AG04450 (cell line): ENCODE measurements at places on chromosomes 2 and 18.

- no peak for DNase-seq
These were observed 216.9 kb downstream of the BCL11A start for GRCh38 chr2:60336442-60337141.

- DNase-seq, result no peak
These were observed 94.0 kb downstream of the CELF4 start for GRCh38 chr18:37471637-37472036.

- no peak for DNase-seq
These were observed 36.8 kb upstream of the LCLAT1 start for GRCh38 chr2:30410217-30410616.

DNA sequence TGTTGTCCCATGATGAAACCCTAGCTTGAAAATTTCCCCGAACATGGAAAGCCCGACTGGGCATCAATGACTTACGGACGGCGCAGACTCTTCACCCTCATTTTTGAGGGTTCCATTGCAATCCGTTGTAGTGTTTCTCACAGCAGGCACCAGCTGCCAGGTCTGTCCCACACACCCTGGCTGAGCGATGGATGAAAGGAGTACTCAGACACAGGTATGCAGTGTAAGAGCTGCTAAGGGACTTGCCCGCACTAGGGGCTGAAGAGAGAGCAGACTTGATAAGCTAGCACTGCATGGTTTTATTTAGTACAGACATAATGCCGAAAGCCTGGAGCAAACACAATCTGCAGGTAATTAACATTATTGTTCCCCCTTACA, 15.8 kb downstream of the DYNAP start:
- no peak for DNase-seq

GRCh38 chr2:127047716-127048617, 59.0 kb downstream of the BIN1 start:
- DNase-seq, result no peak

DNA sequence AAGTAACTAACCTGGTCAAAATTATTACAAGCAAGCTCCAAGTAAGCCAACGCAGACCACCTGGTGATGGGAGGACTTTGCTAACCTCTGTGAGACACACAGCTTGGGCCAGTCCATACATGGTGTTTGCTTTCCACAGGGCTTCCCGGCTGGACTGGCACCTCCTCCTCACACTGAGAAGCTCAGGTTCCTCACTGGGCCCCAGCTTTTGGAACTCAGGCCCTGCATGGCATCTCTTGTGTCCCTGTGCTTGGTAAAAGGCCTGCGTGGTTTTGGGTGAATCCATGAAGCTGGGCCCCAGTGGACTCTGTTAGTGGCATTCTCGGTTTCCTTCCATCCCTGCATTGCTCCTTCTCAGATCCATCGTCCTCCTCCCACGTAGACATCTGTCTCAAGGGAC, 123.4 kb downstream of the VAPA start:
- no peak for DNase-seq

- DNase-seq, result no peak
These were observed 30.4 kb downstream of the AOX1 start for GRCh38 chr2:200616193-200616592.

DNA sequence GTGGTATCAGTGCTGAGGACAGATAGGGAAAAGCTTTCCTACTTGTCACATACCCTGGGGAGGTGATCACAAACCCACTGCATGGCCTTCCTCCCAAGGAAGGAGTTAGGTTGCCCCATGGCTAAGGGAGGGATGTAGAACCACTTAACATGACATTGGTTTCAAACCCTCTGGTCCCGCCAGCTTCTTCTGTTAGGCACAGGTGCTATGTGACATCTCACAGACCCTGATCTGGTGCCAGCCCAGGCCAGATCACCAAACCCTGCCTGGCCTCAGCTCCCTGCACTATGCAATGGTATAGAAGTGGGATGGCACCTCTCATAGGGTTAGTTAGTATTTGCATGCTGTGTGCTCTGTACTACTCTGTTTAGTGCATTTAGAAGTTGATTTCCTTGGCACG, 58.0 kb downstream of the TCF7L1 start:
- no peak for DNase-seq

DNA sequence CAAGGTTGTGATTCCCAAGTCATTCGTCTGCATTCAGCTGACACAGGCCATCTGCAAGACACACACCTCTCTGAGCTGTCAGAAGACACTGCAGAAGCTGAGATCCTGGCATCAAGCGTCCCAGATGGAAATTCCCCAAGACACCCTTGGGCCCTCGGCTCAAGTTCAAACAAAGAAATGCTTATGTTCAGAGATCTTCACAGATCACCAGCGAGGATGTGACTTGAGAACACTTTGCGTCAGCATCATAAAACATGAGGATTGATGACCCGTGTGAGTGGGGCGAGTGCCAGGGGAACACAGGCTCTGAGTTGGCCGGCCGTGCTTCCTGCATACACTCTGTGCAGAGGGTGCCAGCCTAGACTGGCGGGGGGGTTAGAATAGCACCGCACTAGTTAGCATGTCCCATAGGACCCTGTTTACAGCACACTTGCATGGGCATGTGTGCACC, 36.8 kb downstream of the KCNIP3 start:
- no peak for DNase-seq

GRCh38 chr2:162490052-162490717, 146.3 kb downstream of the GCA start:
- DNase-seq, result no peak

DNA sequence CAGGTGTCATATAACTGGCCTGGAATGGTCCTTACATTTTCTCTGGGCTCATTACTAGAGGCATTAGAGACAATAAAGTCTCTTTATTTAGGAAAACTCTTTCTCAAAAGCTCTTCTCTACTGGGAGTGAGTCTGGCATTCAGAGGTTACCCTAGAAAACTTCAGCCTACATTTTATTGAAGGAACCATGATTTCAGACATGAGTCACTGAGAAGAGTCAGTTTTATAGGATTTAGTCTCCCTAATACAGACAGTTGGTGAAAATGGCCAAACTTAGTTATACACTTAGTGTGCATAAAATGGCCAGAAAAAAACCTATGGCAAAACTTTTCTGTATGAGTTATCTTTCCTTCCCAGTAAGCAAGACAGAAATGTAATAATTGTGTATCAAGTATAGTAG, 689.4 kb downstream of the ZEB2 start:
- no peak for DNase-seq

DNA sequence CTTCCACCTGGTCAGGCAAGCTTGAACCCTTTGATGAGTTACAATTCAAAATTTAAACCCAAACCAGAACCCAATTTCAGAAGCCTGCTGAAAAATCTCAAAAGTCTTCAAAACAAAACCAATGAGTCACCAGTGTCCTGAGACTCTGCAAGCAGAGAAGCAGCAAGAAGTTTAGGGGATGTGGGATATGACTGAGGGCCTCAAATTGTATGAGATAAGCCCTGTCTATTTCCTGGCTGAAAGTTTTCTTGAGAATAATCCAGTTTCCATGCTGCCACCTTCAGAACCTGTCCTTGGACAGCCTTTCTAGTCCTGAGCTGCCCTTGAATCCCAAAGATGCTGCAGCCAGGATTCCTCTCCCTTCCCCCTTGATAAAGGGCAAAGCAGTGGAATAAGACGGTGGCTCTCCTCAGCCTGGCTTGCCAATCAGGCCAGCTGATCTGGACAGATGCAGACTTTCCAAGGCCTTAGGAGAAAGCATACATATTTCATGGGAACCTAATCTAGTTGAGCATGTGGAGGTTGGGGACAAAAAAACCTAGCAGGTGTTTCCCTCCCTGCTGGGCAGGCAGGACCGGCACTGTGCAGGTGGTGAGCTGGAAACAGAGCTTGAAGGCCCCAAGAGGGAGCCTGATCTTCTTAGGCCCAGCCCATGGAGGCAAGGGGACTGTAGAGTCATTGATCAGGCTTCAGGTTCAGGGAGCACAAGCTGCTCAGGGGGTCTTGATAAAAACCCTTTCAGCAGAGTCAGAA, 278.0 kb upstream of the MGAT5 start:
- DNase-seq, result no peak
